ENCODE measurements at places on chromosomes 5 and 9.

- DNase-seq, result no peak
Observed at GRCh38 chr9:125430161-125431011, 168.8 kb downstream of the GAPVD1 start.

DNA sequence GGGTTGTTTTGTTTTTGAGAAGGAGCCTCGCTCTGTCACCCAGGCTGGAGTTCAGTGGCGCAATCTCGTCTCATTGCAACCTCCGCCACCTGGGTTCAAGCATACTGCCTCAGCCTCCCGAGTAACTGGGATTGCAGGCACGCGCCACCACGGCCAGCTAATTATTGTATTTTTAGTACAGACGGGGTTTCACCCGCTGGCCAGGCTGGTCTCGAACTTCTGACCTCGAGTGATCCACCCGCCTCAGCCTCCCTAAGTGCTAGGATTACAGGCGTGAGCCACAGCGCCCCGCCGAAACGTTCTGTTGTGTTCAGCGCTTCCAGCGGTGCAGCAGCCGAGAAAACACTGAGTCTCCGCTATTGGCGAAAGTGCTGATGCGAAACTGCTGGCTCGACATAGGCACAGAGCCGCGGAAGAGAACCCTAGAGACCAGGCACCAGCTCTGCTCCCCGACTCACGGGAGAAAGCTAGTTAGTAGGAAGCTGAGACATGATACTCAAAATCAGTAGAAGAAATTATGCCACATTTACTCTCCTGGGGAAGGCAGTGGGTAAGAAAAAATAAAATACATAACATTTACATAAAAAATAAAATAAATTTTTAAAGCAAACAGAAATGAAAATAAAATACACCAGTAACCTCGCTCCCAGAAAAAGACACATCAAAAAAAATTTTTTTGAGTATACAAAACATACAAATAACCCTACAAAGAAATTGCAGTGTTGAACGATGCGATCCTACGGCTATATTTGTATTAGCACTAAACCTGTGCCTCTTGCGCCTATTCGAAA, 31.6 kb downstream of the ANXA2R start:
- no peak for DNase-seq

- DNase-seq, result no peak
Observed at GRCh38 chr9:2461892-2462291, 159.7 kb upstream of the VLDLR start.

DNA sequence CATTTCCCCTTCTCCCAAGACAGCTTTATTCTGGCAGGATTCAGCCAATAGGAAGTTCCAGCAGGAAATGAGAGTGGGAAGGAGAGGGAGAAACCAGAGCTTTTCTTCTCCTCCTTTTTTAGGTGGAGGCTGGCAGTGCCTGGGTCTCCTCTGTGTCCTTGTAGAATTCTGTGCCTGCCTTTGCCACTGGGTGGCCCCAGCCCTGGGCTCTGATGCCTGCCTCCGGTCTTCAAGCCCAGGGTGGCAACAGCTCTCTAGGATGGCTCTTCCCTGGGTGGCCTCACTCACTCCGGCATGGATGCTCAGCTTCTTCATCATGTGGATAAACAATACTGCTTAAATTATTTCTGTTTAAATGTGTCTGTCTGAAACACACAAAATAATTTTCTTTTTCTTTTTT, 694.8 kb downstream of the SEMA5A start:
- no peak for DNase-seq

DNA sequence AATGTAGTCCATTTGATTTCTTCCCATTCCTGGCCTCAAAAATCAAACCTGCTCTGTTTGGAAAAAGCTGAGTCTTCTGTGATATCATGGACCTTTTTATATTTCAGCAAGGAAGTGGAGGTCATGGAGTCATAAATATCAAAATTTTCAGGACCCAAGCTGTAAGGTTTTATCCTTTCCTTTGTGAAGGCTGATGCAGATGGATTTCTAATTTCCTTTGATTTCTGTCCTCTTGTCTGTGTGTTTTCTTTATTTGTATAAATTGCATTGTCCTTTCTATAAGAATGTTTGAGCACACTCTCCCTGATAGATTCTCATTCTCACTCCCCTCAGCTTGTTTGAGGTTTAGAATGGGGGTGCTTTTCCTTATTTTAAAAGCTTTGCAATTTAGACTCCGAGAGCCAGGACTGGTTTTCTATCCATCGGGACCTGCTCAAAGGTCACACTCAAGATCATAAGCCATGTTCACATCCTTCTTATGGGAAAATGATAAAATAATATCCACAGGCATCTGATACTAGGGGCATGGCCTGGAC, 127.4 kb upstream of the TMEM161B start:
- no peak for DNase-seq

DNA sequence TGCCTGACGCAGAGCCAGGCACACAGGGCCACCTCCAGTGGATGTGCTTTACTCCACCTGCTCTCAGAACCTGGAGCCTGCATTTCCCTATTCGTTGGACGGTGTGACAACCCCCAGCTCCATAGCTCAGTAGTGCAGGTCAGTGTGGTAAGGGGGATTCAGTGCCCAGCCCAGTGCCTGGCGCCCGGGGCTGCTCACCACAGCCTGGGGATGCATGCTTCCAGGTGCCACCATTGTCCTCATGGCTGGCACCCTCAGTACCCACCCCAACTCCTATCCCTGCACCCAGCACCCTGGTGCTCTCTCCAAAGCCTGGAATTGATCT, 32.8 kb upstream of the ADAMTS2 start:
- no peak for DNase-seq

GRCh38 chr5:150523472-150524350, 15.8 kb downstream of the NDST1 start:
- peak; percentile 29 for DNase-seq

GRCh38 chr9:5633243-5633642, 4.3 kb downstream of the RIC1 start:
- DNase-seq, result no peak

- DNase-seq, result no peak
Observed at GRCh38 chr9:87010626-87011025, 63.3 kb upstream of the GAS1 start.

All from iPS DF 6.9 (cell line).